H54 (cell line): ENCODE measurements at places on chromosomes 7 and 10.

GRCh38 chr10:120806081-120806480 lies 45.1 kb upstream of the WDR11 start:
- no peak for DNase-seq

DNA sequence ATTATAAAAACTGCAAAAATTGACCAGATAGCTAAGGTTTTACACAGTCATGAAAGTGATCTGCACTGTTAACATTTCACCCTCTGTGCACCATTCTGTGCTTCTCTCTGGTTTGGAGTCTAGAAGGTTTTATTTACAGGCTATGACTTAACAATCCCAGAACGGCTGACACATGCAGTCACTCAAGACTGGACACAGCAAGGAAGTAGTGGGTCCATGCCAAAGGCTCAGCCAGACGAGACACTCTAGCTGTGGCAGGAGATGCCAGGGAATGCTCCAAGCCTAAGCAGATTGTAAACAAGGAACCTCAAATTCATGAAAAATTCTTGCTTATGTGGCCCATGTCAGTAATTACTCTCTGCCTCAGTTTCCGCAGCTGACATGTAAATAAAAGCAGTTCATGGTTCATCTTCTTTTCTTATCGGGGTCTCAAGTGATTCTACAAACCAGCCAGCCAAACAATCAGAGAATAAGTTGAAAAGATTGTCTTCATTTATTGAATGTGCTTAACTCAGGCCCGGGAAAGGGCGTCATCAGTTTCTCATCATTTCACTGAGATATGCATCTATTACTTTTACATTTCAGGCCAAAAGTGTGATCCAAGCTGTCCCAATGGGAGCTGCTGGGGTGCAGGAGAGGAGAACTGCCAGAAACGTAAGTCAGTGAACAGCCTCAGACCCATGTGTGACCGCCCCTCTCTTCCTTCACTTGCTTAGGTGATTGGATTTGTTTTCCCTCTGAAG lies 132.1 kb downstream of the EGFR start:
- DNase-seq: no peak

GRCh38 chr7:36283711-36284130 lies 105.9 kb upstream of the ANLN start:
- no peak for DNase-seq

DNA sequence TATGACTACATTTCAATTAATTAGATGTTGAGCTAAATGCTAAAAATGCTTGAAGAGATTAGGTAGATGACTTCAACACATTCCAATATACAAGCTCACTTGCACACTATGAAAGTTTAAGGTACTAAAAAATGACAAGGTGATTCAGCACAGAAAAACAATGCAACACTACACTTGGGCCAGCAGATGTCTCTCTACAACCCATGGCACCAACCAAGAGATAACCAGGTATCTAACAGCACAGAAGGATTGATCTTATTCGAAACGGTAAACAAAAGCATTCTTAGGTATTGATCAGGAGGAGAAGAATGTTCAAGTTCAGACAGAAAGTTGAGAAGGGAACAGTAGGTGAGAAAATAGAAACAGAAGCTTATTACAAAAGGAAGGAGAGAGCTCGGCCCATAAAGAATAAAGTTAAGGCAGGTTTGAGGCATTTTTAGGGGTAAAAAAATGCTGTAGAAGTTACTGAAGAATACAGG lies 248.2 kb upstream of the KLF14 start:
- no peak for DNase-seq

DNA sequence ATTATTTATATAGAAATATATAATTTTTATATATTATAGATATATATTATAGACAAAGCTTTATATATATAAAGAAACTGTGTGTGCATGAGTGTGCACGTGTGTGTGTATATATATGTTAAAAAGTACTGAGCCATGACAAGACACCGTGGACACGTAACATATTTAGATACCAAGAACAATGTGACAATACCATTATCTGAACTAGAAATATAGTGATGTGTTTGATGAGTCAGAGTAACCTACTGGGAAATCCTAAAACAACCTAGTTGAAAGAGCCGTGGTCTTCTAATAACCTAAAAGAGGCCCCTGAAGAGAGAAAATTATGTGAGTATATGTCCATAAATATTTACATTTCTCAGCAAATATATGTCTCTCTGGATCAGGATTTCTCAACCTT lies 50.7 kb upstream of the ITGB8 start:
- DNase-seq: no peak

- no peak for DNase-seq
Measured at GRCh38 chr7:86733783-86734182, 90.1 kb downstream of the GRM3 start.

GRCh38 chr7:131369354-131369753 lies 41.7 kb downstream of the MKLN1 start:
- DNase-seq: no peak

GRCh38 chr7:120021085-120021484 lies 251.9 kb upstream of the KCND2 start:
- DNase-seq: no peak

DNA sequence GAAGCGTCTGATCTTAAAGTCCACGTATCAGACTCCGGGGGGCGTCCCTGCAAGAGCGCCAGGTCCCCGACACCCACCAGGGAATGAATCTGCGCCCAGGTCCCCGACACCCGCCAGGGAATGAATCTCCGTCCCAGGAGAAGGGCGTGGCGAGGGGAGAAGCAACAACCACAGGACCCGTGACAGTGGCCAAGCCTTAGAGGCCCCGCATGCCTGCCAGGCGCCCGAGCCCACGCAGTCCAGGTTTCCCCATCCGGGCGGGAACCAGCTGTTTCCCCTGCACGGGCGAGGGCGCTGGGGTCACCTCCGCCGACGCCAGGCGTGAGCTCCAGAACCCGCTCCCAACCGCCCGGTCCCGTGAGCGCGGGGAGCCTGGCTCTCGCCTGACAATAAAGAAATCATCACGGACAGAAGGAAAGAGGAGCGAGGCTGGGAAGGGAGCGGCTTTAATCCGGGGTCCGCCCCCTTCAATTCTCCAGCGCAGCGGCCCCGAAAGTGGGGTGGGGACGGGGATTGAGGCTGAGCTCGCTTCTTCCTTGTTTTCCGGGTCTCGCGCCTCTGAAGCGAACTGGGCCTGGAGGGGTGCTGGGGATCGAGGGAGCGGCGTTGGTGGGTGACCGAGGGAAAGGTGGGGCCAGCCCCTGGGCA lies 29.0 kb upstream of the BMS1 start:
- DNase-seq: no peak

- peak; percentile 96 for DNase-seq
Measured at GRCh38 chr7:4631380-4632179, 50.5 kb upstream of the FOXK1 start.

GRCh38 chr7:157267516-157267915 lies 69.3 kb upstream of the DNAJB6 start:
- DNase-seq: no peak

DNA sequence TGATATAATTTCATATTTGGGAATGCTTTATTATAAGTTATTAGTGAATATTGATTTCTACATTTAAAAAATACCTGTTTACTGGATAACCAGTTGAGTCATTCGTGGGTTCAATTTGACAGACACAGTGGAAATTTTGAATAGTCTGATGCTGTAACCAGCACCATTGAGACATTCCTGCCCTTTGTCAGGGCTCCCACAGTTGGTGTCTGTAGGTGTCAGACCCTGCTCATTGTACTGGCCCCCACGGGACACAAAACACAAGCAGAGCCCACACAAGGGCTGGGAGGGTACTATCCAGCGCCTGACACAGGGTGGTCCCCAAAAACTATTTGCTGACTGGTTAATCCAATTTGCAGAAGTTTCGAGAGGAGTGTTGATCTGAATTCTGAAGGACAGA lies 35.9 kb downstream of the EEPD1 start:
- no peak for DNase-seq

DNA sequence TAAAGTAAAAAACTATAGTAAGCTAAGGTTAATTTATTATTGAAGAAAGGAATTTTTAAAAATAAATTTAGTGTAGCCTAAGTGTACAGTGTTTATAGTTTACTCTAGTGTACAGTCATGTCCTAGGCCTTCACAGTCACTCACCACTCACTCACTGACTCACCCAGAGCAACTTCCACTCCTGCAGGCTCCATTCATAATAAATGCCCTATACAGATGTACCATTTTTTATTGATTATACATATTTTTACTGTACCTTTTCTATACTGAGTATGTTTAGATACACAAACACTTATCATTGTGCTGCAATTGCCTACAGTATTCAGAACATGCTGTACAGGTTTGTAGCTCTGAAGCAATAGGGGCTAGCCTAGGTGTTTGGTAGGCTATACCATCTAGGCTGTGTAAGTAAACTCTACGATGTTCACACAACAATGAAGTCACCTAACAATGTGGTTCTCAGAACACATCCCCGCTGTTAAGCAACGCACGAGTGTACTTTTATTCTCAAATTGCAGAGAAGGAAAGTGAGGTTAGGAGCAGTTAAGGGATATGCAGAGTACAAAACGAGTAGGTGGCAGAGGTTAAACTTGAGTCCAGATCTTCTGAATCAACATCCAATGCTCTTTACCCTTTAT lies 38.9 kb upstream of the PLCE1 start:
- no peak for DNase-seq

DNA sequence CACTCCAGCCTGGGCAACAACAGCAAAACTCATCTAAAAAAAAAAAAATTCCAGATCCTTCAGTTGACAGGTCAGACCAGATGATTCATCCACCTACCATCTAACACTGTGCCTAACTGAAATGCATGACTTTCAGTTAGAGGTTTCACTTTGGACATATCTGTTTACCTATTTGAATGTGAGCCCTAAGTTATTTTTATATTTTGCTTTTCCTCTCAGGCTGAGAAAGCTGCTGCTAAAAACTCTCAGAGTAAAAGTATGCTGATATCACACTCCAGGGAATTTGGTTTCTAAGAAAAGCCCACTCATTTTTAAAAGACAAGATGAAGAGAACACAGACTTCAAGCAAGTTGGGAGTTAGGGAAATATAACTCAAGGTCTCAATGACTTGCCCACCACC lies 126.0 kb downstream of the SGMS1 start:
- DNase-seq: peak; percentile 28

DNA sequence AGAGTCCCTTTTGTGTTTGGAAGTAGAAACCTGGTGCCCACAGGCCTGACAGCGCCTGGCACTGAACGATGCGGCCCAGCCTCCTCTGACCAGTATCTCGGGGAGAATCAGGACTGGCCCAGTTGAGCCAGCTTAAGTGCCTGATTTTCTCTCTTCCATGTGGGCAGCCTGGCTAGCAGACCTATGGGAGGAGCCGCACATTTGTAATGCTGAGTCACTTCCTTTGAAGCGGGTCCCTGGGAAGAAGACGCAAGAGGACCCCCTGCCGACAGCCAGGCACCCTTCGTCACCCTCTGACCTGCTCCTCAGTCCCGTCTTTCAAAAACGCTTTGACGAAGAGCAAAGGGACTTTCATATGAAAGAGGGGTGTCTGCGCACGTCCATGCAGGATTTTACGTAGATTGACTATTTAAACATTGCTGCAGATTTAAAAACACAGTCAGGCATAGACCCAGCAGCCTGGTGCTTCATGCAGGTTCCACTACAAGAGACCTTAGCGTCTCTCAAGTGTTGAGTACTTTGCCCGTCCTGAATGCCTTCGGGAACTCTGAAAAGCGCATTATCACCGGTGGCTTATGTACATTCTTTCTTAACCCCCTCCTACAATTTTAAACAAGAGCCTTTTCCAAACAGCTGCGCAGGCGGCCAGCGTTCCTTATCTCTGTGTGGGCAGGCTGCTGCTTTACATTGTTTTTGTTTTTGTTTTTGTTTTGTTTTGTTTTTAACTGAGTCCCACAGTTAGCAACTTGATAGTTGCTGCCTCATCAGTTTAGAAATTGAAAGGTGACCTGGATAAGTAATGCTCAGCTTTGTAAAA lies 36.5 kb upstream of the AP5Z1 start:
- peak; percentile 95 for DNase-seq

DNA sequence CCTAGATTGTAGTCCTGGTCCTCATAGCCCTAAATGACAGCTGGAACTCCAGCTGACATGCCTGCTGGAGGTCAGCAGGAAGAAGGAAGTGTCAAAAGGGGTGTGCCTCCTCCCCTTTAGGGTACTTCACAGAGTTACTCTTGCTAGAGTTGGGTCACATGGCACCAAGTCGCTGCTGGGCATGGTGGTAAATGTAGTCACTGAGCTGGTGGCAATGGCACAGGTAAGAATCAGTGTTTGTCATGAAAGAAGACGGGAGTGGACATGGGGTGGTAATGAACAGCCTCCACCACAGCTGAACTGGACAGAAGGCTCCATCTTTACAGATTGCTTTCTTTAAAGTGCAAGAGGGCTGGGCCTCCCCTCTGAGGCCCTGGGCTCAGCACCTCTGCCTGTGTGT lies 122.3 kb downstream of the ACTR3B start:
- DNase-seq: no peak

GRCh38 chr7:17274551-17275245 lies 23.8 kb upstream of the AHR start:
- DNase-seq: no peak

DNA sequence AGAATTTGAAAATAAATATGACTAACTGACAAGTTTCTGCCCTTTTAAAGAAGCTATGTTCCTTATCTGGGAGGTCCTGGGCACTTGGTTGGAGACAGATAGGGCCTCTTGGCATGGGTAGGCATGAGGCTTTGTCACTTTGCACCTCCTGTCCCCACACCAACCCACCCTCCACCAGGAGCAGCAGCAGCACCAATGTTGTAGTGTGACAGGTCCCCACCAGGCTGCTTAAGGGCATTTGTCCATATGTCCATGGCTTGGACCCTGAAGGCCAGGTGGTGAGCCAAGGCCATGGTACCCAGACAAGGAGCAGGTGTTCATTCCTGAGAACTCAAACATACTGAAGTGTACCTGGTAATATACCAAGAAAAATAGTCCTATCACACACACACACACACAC lies 629.1 kb downstream of the ACTR3B start:
- DNase-seq: no peak

DNA sequence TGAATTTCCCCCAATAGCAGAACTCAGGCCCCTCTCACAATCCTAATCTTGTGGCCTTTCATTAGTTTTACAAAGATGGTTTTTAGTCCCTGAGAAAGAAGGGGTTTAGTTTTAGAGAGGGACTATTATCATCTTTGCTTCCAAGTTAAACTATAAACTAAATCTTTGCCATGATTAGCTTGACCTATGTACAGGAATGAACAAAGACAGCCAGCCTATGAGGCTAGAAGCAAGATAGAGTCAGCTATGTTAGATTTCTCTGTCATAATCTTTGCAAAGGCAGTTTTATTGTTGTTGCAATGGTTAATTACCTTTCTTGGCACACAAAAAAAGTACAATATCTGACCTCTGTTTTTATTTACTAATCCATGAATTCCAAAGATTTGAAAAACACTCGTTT lies 19.1 kb downstream of the RNF133 start:
- no peak for DNase-seq

- no peak for DNase-seq
Measured at GRCh38 chr10:88386204-88386788, 196.8 kb downstream of the RNLS start.

DNA sequence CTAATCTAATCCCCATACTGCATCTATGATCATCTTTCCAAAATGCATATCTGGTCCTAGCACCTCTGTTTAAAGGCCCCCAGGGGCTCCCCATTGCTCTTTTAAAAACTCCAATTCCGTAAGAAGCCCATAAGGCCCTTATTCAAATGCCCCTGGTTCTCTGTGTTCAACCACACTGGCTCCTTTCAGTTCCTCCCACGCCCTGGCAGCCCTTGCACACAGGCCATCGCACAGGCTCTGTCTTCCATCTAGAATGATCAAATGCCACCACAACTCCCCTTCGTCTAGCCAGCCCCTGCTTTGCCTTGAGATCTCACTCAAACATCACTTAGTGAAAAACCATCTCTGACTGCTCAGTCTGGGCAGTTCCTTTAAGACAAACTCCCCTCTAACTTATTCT lies 112.9 kb upstream of the LYZL2 start:
- no peak for DNase-seq

GRCh38 chr7:88758381-88759229 lies 895 bp upstream of the ZNF804B start:
- DNase-seq: no peak
